ENCODE measurements at places on chromosomes 7 and 10.

- DNase-seq: peak; percentile 54
- H3K36me3 ChIP-seq: no peaks in the 10 kb centered on the region
- H3K27ac ChIP-seq: no peak overlapping the region
- H3K4me1 ChIP-seq: peaks cover 19% of the 10 kb centered on the region
These were observed 86.0 kb downstream of the FANK1 start for GRCh38 chr10:125982260-125982948.

DNA sequence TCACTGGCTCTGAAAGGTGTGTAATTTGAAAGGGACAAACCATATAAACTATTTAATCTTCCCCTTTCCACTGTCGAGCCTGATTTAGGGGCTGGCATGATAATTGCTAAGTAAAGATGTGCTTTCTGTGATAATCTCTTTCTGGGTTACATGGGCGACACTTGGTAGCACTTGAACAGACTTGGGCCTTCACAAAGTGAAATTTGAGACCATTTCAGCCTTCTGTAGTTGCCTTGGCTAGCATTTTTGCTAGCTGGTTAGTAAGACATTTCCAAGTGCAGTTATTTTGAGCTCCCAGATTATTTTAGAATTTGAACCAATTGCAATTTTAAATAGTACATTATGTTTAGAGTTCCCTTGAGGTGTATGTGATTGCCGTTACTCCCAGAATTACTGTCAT, 432.7 kb upstream of the GALNT17 start:
- H3K4me3 ChIP-seq: no peak overlapping the region
- H3K27ac ChIP-seq: no peak overlapping the region
- no peaks in the 10 kb centered on the region for H3K36me3 ChIP-seq
- H3K4me1 ChIP-seq: no peaks in the 10 kb centered on the region

GRCh38 chr7:29143751-29144150, 2.6 kb downstream of the CPVL start:
- H3K27me3 ChIP-seq: peaks cover 12% of the 10 kb centered on the region
- no peak overlapping the region for H3K27ac ChIP-seq
- H3K36me3 ChIP-seq: no peaks in the 10 kb centered on the region
- no peak overlapping the region for H3K4me3 ChIP-seq

- no peaks in the 10 kb centered on the region for H3K27me3 ChIP-seq
- H3K27ac ChIP-seq: no peak overlapping the region
- H3K36me3 ChIP-seq: peaks cover 5% of the 10 kb centered on the region
- DNase-seq: no peak
These were observed 5.9 kb upstream of the BHLHA15 start for GRCh38 chr7:98205162-98205845.

- H3K27ac ChIP-seq: no peak overlapping the region
- no peaks in the 10 kb centered on the region for H3K36me3 ChIP-seq
- DNase-seq: no peak
These were observed 112.0 kb downstream of the PPP1R3A start for GRCh38 chr7:113806633-113807327.

DNA sequence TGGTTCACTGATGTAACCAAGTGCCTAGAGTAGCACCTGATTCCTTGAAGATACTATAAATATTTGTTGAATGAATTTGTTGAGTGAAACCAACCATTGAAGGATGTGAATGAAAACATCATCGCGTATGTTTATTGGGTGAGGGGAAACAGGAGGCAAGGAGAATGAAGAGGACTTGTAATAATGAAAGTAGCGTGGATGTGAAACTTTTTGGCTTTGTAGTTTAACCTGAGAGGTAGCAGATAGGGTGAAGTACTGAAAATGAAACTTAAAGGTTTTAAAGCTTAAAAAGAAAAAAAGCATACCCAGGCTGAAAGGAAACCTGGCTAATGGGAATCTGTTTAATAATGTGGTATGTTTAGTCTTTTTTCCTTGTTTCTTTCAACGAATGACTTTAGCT, 5.2 kb downstream of the CCNY start:
- peaks cover 5% of the 10 kb centered on the region for H3K36me3 ChIP-seq
- no peak overlapping the region for H3K4me3 ChIP-seq
- no peaks in the 10 kb centered on the region for H3K27me3 ChIP-seq
- no peak for DNase-seq
- peaks cover 54% of the 10 kb centered on the region for H3K4me1 ChIP-seq

Data from HFFc6 (cell line).